DMS79 (cell line): ENCODE measurements at places on chromosomes 13 and 19.
A peak's percentile ranks its signal among the peaks of the same experiment; 100 is the strongest.

DNA sequence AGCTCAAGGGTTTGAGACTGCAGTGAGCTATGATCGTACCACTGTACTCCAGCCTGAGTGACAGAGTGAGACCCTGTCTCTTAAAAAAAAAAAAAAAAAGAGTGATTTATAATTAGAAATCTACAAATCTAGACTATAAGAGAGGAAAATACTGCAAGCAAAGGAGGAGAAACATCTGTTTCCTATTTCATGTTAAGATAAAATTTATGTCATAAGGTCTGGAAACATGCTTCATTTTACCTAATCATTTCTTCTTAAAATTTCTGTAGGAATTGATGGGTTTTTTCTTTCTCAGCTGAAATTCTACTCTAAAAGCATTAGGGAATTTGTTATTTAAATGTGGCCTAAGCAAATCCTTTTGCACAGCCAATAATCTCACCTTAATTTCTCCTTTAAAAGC is 53.2 kb downstream of the C13orf42 start:
- no peak for DNase-seq

DNA sequence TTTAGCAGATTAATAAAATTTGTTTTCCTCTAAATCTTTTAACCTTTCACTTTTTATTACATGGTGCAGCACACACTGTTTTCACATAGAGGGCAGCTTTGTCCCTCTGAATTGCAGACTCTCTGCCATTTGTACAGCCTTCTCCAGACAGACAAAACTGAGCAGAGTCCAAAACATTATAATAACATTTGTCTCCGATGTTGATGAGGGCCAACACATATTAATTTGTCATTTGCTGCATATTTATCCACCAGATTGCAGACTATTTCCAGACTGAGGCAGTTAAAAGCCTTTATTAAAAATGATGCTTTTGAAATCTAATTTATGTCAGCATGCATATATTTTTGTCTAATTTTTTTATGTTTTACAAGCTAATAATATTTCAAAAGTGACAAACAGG is 1251.9 kb upstream of the SLC10A2 start:
- DNase-seq = no peak

- no peak for DNase-seq
Measured at GRCh38 chr13:50685956-50686355, 157.5 kb downstream of the DLEU7 start.

DNA sequence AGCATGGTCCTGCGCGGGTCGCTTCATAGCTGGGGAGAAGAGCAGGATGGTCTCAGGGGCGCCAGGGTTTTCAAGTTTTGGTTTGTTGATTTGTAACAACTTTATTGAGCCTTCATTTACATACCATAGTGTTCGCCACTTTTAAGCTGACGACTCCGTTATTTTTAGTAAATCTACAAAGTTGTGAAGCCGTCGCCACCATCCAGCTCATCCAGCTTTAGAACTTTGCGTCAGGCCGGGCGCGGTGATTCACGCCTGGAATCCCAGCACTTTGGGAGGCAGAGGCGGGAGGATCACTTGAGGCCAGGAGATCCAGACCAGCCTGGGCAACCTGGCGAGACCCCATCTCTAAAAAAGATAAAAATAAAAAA is 404 bp downstream of the C19orf44 start:
- no peak for DNase-seq

GRCh38 chr19:51146751-51147150 is 4.7 kb downstream of the SIGLEC7 start:
- no peak for DNase-seq

GRCh38 chr19:37334179-37335071 is 36.5 kb upstream of the ZNF527 start:
- DNase-seq = peak; percentile 74
